Activated T-cell treated with anti-CD3 and anti-CD28 coated beads, Interleukin-2, amount 50 U/mL, for 4 hours (primary cell): ENCODE measurements at places on chromosomes 12 and 14. TPM values are rescaled to one million over a fixed set of nuclear protein-coding genes. Genes with fewer than 3 reads are reported as not detected.

GRCh38 chr12:123475246-123475703, 17.3 kb downstream of the SNRNP35 start:
- DNase-seq, result no peak

RAD51AP1 gene
- 13.2 TPM for total RNA-seq

CCNT1 gene
- total RNA-seq, result 33.7 TPM

NFE2 gene
- 0.27 TPM for total RNA-seq

GDF3 gene
- total RNA-seq, result not detected
